ENCODE measurements at places on chromosomes 1 and 21.

- no peak for DNase-seq
These were observed 251.6 kb upstream of the DUSP10 start for GRCh38 chr1:221993444-221993948.

DNA sequence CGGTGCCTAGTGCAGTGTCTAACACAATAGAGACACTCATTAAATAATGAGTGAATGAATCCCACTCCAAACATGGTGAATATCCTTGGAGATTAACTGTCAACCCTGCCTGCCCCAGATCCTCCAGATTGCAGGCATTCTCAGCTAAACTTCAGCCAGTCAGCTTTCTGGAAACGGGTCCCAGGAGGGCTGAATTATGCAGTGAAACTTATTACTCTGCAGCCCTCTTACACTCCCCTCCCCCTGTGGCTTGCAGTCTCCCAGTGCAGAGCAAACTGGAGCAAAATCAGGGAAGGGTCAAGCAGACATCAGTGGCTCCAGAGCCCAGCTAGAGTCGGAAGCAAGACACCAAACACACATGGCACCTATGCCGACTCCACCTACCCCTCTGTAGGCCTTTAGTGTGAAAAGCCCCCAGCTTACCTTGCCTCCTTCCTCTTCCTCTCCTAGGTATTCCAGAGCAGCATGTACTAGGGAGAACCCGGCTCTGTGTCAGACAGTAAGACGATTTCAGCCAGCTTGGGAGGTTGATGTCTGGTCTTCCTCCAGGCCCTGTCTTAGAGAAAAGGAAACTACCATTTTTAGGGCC, 6.5 kb upstream of the RGS16 start:
- DNase-seq, result no peak

DNA sequence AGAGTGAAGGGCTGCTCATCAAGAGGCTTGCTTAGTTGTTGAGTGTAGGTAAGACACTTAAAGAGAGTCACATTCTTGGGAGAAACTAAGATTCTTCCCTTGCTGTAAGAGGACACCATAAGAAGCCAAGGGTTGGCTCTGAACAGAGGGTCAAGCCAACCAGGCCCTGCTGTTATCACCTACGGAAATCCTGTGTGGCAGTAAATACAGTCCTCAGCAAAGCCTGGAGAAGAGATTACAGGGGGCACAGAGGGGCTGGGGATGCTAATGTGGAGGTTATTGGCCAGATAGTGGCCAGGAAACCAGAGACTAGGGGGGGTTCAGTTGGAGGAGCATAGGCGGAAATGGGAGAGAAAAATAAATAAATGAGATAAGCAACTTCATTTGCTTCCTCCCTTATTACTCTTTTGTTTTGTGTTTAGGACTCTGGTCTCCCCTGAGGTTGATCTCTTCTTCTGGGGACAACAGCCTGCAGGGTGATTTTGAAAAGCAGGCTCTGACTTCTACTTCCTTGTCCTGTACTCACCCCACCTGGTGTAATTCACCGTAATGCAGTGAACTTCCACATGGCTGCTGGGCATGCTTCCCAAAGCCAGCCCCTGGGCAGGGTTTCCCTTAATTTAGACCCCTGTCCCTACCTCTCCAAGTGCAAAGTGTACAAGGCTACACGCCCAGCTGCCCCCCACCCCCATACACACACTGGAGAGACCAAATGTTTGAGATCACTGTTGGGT, 40.9 kb downstream of the MTARC1 start:
- no peak for DNase-seq

GRCh38 chr1:246776923-246777322, 52.7 kb downstream of the SCCPDH start:
- DNase-seq, result no peak

DNA sequence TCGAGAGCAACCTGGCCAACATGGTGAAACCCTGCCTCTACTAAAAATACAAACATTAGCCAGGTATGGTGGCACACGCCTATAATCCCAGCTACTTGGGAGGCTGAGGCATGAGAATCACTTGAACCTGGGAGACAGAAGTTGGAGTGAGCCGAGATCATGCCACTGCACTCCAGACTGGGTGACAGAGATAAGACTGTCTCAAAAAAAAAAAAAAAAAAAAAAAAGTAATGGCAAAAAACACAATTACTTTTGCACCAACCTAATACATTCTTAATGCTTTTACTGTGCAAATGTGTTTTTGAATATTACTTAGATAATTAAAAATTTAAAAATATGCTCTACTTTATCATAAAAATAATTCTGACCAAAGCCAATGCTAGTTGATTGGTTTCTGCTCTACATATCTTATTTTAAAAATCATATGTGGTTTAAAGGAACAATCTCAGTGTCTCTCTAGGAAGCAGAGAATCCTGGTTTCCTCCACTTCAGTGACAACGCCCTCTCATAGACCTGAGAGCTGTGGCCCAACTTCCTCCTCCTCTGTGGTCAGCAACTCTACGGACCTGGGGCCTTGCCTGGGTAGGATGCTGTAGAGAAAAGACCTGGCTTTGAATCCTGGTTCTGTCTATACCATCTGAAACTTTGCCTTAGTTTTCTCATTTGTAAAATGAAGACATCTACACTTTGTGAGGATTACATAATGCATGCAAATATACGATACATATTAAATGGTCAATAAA, 64.7 kb downstream of the TGFBR3 start:
- no peak for DNase-seq
